ENCODE measurements at places on chromosomes 4 and X. TPM values are rescaled to one million over a fixed set of nuclear protein-coding genes. Genes with fewer than 3 reads are reported as not detected.

The FAM47E gene
- 9.6 TPM for total RNA-seq

DNA sequence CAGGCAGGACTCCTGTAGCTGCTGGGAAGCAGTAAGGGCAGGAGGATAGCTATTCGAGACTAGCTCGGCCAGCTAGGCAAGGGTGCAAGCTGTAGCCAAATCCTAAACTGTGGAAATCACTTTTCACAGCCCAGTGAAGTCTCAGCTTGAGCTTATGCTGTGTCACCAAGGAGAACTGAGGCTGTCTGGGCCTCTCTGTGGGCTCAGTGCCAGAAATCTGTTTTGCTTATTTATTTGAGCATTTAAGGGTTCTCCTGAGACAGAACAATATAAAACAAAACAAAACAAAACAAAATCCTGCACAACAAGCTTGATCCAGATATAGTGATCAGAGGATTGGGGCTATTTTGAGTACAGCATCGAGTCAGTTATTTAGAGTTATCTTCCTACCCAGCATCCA, 97.5 kb downstream of the FANCB start:
- DNase-seq: no peak

DNA sequence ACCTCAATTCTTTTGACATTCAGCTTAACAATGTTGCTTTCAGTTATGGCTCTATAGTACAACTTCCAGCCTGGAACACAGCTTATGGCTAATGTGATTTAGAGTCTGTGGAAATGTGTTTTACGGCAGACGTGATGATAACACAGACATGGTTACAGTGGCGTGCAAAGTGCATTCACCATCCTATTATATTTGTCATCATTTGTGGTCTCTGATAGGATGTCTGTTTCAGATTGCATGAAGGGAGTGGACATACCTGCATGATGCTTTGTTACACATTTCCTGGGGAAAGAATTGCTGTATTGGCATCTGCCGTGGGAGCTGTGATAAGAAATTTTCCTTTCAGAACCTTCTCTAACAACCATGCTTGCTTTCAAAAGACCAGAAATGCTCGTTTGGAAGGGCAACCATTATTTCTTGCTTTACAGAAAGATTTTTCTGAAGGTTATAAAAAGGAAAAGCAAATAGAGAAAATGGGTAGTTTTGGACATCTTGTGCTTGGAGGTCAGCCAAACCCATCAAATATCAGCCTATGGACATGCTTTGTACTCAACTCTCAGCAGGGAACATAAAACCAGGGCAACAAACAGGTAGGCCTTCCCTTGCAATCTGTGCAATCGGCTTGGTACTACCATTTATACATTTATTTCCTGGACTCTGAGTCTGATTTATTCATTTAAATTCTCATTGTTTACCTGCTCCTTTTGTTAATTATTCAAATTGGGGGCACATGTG, 273.9 kb downstream of the TLL1 start:
- no peak for DNase-seq

GRCh38 chrX:109847257-109848187, 114.5 kb upstream of the ACSL4 start:
- DNase-seq: no peak

- DNase-seq: no peak
These were observed 398.6 kb upstream of the TECRL start for GRCh38 chr4:64807821-64808220.

The RIPPLY1 gene
- total RNA-seq: not detected

DNA sequence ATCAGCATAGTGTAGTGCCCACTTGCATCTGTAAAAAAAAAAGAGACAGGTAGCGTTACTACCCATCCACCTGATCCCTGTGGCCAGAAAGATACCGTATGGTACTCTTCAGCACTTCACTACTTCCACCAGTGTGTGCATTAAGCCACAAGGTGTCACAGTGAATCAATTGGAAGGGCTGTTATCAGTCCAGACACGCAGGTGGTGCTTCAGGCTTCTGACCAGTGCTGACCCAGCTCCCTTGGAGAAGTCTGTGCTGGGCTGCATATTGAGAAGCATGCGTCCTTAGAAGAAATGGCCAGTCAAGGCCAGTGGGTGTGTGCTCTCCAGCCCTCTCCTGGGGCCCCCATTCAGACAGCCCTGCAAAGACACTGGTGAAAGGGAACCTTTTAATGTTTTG, 10.6 kb downstream of the LDB2 start:
- DNase-seq: no peak

- DNase-seq: no peak
These were observed 26.9 kb upstream of the CYBB start for GRCh38 chrX:37752936-37753335.

The SYP gene
- 1.7 TPM for total RNA-seq

The FRG2 gene
- not detected for total RNA-seq

The SORBS2 gene
- 103 TPM for total RNA-seq

GRCh38 chrX:110403441-110404238, 45.0 kb downstream of the RTL9 start:
- DNase-seq: no peak

The AASDH gene
- total RNA-seq: 17.2 TPM

- DNase-seq: no peak
These were observed 155.8 kb downstream of the AMMECR1 start for GRCh38 chrX:110162131-110162530.

- DNase-seq: no peak
These were observed 126.9 kb downstream of the RNF150 start for GRCh38 chr4:141006242-141006802.

DNA sequence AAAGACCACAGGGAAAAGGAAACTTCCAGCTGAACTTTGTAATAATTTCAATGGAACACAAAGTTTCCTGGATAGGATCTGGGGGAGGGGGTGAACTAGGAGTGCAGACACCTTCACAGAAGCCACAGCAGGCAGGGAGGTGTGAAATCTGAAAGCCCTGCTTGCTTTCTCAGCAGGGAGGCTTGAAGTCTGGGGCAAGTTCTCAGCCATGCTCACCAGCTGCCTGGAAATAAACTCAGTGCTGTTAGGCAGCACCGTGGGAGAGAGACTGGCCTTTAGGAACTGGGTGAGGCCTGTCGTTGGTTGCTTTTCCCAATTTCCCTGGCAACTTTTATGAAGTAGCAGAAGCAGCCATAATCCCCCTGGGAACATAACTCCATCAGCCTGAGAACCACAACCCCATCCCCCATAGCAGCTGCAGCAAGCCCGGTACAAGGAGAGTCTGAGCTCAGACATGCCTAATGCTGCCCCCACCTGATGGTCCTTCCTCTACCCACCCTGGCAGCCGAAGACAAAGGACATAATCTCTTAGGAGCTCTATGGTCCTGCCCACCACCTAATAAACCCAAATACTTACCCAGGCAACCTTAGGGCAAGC, 39.2 kb upstream of the NMU start:
- DNase-seq: no peak

The PPP2R2C gene
- 2.8 TPM for total RNA-seq

The MAGEC1 gene
- not detected for total RNA-seq

The ZDHHC15 gene
- total RNA-seq: 1.8 TPM

GRCh38 chrX:131752493-131753198, 208.8 kb downstream of the OR13H1 start:
- peak; percentile 89 for DNase-seq

The ARX gene
- not detected for total RNA-seq

- no peak for DNase-seq
These were observed 57.0 kb downstream of the MND1 start for GRCh38 chr4:153401501-153401900.

The RAB9B gene
- 6.5 TPM for total RNA-seq

- no peak for DNase-seq
These were observed 51.1 kb downstream of the TMEM156 start for GRCh38 chr4:38980903-38981676.

- DNase-seq: no peak
These were observed 97.1 kb downstream of the TMA16 start for GRCh38 chr4:163591614-163592020.

The PPM1K gene
- total RNA-seq: 14.2 TPM

- DNase-seq: no peak
These were observed 13.0 kb upstream of the TMEM156 start for GRCh38 chr4:39044956-39045826.

- DNase-seq: no peak
These were observed 109.1 kb downstream of the PPP4R3C start for GRCh38 chrX:27354021-27354420.

The GYPB gene
- not detected for total RNA-seq

GRCh38 chr4:87967193-87967592, 8.3 kb upstream of the SPP1 start:
- no peak for DNase-seq

DNA sequence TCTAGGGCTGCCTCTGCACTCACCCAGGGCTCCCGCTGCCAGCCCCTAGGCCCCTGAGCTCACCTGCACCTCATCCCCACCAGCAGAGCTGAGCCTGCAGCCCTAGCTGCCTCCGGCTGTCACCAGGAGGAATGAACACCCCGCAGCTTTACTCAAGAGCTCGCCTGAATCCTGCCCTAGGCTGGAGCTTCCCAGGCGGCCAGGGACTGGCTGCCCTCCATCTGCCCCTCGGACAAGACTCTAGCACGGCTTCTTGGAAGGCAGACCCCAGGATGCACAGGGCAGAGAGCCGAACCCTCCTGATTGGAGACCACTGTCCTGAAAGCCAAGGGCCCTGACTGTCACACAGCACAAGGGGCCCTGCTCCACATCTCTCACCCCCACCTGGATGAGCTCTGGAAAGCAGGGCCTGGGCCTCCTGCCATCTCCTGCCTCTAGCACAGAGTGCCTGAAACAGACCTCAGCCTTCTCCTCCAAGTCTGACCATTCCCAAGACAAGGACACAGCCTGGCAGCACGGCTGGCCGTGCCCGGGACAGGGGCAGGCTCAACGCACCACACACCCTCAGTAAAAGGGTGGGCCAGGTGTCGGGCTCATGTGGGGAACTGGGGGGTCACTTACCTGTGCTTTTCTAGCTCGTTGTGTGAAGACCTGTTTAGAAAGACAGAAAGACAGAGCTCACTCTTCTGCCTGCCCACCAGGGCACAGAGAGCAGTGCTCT, 4.4 kb downstream of the MXD4 start:
- peak; percentile 41 for DNase-seq

The SMARCAD1 gene
- total RNA-seq: 39.7 TPM

The FGFBP2 gene
- not detected for total RNA-seq

DNA sequence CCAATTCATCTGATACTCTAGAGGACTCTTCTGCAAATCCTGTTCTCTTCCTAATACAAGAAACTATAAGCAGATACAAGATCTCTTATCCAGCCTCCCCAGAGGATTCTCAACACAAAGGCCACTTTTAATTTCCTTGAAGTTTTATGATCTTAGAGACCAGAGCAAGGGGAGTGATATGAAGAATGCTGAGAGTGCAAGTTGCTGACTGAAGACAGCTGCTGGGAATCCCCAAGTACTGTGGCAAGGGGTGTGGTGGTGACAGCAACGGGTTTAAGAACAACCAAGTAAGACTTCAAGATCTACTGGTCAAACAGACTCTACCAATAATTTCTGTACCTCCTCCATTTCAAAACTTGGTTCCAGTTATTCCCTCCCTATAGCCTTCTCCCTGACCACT, 7.0 kb downstream of the AMMECR1 start:
- DNase-seq: no peak

The CD38 gene
- 2.6 TPM for total RNA-seq

DNA sequence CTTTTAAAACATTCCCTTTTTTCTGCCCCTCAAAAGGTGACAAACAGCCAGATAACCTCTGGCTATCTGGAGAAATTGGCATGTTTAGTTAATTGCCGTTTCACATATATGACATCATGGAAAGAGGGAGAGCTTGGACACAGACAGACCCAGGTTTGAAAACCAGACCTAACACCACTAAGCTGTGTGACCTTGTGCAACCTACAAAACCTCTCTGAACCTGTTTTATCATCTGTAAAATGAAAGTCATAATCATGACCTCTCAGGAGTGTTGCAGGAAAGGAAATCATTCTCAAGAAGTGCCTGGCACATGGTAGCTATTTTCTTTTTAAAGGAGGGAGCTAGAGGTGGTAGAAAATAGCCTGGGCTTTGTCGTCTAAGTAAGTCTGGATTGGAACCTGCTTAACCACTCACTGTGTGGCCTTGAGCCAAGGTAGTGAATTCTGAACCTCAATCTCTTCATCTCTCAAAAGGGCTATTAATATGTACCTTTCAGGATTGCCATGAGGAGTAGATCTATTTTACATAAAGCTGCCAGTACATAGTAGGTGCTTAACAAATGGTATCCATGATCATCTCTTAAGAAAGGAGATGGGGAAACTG, 363.5 kb downstream of the BCOR start:
- DNase-seq: no peak

- DNase-seq: no peak
These were observed 56.0 kb downstream of the BANK1 start for GRCh38 chr4:101846550-101846949.

The TAF7L gene
- 0.18 TPM for total RNA-seq

DNA sequence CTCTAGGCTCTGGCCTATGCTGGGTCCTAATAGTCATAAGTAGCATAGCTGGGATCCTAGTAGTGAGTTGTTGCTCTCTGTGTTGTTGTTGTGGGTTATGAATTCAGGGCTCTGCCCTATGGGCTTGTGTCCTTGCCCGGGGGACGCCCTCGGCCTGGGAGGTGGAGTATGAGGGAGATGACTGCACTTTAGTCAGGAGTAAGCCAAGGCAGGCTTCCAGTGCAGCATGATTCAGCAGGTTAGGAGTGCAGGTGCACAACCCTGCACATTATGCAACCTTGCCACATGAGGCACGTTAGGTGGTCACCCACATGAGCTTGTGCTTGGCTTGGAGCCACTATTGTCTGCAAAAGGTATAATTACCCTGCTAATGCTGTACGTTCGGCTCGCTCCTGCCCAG, 58.4 kb upstream of the CCDC149 start:
- DNase-seq: no peak

GRCh38 chrX:134457708-134458107, 2.3 kb upstream of the HPRT1 start:
- DNase-seq: no peak

DNA sequence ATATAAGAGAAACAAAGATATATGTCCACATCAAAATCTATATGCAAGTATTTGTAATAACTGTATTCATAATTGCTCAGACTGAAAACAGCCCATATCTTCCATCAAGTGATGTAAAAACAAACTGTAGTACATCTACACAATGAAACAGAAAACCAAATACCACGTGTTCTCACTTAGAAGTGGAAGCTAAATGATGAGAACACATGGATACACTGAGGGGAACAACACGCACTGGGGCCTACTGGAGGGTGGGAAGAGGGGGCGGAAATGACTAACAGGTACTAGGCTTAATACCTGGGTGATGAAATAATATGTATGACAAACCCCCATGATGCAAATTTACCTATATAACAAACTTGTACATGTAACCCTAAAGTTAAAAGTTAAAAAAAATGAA, 42.7 kb downstream of the UBA6 start:
- no peak for DNase-seq

DNA sequence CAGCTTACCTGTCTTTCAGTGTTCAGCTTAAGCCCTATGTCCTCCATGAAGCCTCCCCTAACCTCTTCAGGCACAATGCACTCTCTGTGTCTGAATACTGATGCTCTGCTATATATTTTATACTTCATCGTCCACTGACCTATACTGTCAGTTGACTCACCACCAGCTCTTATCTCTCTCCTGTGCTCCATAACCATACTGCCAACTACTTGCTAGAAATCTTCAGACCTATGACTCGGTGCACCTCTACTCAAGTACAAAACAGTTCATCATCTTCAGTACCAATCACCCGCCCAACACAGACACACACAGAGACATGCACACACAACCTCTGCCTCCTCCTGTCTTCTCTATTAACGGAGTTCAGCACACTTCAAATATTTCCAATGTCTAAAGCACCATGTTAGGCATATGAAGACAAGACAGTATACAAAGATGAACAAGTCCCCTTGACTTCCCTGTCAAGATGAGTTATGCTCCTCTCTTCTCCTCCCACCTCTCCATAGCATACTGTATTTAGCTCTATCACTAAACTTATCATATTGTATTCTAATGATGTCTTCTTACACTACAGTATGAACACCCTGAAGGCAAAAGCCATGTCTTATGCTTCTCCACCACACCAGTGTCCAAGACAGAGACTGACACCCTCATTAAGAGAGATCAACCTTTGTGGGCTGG, 42.5 kb downstream of the ARHGEF6 start:
- DNase-seq: no peak

All from ureter (tissue), 1 donor.